ENCODE measurements at places on chromosomes 7 and 10.

DNA sequence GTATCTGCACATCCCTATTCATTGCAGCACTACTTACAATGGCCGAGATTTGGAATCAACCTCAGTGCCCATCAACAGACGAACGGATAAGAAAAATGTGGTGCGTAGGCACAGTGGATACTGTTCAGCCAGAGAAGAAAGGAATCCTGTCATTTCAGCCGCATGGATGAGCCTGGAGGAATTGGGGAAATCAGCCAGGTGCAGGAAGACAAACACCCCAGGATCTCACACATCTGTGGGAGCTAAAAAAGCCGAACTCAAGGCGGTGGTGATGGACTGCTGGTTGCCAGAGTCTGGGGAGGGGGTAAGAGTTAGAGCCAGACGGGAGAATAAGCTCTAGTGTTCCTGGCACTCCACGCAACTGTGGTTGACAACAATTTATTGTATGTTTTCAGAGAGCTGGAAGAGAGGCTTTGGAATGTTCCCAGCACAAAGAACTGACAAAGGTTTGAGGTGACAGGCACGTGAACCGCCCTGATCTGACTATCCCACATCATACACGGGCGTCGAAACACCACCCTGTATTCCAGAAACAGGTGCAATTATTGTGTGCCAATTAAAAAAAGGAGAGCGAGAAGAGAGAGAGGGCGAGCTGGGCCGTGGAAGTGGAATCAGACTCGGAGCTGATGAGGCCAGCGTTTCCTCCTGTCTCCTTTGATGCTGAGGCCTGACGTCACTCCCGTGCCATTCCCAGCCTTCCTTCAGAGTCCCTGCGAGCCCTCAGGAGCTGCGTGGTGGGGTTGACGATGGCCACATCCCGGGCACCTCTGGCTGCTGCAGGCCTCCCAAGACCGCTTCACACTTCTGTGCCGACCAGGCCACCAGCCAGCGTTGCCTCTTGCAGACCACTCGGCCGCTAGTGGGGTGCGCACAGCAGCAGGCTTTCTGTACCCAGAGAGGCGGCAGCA, 189.5 kb downstream of the DNAJB6 start:
- no peak for DNase-seq

DNA sequence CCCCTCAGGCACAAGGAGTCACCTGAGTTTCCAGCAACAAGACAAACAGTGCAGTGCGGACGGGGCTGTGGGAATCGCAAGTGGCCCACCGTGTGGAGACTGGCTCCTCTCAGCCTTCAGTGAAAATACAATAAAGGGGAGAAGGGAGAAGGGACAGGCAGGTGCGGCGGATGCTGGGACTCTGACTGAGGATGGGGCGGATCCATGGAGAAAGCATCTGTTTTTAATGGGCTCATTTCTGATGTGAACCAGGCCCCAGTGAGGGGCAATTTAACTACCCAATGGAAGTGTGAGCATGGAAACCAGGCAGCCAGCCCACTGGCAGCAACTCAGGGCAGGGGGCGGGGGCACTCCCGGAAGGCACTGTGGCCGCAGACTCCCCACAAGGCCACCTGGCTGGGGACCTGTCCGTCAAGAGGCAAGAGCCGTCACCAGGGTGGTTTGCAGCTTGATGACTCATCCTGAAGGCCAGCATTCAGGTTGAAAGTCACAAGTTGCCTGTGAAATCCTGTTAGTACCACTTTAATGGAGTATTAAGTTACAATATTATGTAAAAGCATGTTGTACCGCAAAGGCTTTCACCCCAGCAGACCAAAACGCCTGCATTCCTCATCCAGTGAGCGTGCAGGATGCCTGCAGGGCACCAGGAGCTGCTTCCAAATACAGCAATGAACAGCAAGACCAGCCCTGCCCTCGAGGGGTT, 476.4 kb downstream of the PTPRN2 start:
- DNase-seq = no peak

GRCh38 chr10:95605163-95605562, 44.0 kb upstream of the SORBS1 start:
- no peak for DNase-seq

- DNase-seq = peak; percentile 26
Observed at GRCh38 chr10:114304571-114305421, 65.7 kb downstream of the VWA2 start.

DNA sequence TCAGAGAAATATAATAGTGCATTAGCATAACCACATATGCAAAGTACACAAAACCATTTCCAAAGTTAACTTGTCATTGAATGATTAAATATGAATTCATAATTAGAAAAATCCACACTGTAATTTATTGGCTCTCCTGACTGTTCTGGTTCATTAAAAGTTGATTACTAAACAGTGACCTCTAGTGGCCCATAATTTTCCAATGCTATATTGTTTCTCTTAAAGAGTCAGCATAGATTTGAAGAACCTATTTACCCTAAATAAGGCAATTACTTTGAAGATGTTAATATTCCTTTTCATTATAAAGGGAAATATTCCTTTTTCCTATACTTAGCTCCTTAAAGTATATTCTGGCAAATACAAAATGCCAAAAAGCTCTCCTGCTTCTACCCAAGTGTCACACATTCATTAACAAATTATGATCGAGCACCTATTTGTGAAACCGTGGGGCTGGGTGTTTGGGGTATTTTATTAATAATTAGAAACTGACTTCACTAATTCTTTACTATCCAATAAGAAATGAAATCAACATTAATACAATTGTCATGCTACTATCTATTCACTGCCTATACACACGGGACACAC, 86.2 kb downstream of the HIBADH start:
- no peak for DNase-seq

DNA sequence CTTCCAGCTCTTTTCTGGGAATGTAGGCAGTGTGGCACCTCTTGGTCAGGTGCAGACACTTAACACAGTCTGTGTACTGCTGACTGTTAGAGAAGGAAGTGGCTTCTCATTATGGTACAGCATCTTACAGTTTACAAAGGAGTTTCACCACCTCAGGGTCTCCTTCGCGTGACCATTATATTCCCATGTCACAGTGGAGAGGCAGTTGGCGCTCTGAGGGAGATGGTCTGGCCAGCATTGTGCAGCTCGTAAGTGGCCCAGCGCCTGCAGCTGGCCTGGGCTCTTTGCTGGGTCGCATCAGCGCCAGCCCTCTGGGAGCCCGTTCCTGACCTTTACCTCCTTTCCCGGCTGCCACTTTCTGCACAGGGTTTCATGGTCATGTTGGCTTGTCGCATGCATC, 15.4 kb downstream of the TSPAN15 start:
- DNase-seq = no peak

- no peak for DNase-seq
Observed at GRCh38 chr10:108560488-108560887, 1362.8 kb downstream of the XPNPEP1 start.

GRCh38 chr10:75035975-75036708, 75.3 kb upstream of the SAMD8 start:
- DNase-seq = no peak

GRCh38 chr10:56028298-56029132, 332.5 kb downstream of the ZWINT start:
- no peak for DNase-seq

DNA sequence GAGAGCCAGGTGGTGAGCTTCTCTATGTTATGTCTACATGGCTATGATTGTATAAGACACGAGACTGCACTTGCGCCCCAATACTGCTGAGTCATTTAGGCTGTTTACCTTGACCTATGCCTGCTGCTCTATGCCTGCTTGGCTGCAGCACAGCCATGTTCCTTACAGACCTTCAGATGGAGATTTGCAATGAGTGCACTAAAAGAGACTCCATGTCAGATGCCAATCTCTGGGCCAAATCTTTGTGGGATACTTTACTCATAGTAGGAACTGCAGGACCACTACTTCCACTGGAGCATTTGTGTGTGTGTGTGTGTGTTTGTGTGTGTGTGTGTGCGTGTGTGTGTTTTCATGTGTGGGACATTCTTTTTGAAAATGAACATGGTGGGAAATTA, 50.0 kb upstream of the KMT2E start:
- DNase-seq = no peak

DNA sequence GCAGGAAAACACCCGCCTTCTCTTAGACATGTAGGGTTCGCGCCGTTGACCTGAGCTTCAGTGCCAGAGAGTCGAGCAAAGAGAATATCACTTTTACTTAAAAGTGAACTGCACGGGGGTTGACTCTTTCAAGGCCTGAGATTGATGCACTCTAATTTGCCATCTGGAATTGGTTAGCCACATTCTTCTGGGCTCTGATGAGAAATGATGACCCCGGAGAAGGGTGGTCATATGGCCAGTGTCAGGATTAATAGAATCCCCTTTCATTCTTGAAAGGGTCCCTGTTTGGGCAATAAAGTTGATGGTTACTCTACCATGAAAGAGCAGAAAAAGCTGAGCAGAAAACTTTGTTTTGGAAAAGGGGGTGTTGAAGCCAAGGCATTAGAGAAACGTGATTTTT, 31.2 kb downstream of the GRK5 start:
- DNase-seq = no peak

GRCh38 chr7:51430480-51431086, 114.0 kb upstream of the COBL start:
- peak; percentile 35 for DNase-seq

DNA sequence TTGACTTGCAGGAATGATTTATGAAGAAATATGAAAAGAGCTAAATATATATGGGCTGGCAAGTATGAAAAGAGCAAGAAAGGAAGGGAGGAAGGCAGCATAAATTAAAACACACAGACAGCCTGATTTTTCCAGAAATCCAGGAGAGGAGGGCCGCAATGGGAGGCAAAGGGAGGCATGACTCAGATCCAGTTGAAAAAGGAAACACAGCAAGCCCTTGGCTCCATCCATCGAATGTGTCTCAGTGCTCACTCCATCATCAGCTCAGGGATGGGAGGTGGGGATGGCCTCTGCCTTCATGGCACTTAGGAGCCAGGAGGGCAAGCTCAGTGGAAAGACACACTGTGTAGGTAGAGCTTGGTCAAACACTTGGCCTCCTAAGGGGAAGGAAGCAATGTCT, 75.7 kb upstream of the PDZD8 start:
- no peak for DNase-seq

DNA sequence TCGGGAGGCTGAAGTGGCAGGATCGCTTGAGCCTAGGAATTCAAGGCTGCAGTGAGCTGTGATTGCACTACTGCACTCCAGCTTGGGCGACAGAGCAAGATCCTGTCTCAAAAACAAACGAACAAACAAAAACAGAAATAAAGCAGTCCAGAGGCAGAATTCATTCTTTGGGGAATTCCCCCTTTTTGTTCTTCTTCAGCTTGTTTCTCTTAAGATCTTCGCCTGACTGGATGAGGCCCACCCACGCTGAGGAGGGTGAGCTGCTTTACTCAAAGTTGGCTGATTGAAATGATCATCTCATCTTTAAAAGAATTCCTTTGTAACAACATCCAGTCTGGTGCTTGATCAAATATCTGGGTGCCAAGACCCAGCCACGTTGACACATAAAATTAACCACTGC, 10.7 kb downstream of the MRC1 start:
- no peak for DNase-seq

All from stimulated activated CD4-positive, alpha-beta T cell treated with anti-CD3 and anti-CD28 coated beads, Interleukin-12 subunit alpha, Interleukin-12 subunit beta, amount 100 ng/mL, for 24 hours (primary cell).